Mesothelial cell of epicardium (in vitro differentiated cells): ENCODE measurements at places on chromosomes 5 and 9. TPM values are rescaled to one million over a fixed set of nuclear protein-coding genes. Genes with fewer than 3 reads are reported as not detected.

TAF11L5 gene
- not detected in 3 replicates for total RNA-seq

ZNF883 gene
- 8.6 to 11.5 TPM (median 11.2 TPM) in 3 replicates for total RNA-seq

DNA sequence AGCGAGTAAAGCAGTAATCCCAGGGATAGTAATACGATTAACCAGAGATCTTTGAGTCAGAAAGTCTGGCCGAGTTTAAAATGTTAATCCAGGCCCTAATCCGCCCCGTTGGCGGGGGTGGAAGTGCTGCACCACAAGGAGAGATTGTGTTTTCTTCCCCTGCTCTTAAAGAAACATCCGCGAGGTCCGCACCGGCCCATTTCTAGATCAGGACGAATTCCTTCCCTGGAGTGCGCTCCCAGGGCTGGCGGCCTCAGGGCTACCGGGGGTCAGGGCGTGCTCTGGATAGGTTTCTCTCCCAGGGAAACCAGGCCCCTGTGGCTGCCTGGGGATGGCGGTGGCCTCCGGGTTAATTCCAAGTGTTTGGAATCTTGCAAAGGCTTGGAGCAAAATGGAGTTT lies 9.3 kb upstream of the NEUROG1 start:
- peaks cover 98% of the 10 kb centered on the region for H3K27me3 ChIP-seq
- H3K4me3 ChIP-seq, result peak overlapping the region; percentile 63
- H3K36me3 ChIP-seq, result no peaks in the 10 kb centered on the region
- no peak for DNase-seq

DNA sequence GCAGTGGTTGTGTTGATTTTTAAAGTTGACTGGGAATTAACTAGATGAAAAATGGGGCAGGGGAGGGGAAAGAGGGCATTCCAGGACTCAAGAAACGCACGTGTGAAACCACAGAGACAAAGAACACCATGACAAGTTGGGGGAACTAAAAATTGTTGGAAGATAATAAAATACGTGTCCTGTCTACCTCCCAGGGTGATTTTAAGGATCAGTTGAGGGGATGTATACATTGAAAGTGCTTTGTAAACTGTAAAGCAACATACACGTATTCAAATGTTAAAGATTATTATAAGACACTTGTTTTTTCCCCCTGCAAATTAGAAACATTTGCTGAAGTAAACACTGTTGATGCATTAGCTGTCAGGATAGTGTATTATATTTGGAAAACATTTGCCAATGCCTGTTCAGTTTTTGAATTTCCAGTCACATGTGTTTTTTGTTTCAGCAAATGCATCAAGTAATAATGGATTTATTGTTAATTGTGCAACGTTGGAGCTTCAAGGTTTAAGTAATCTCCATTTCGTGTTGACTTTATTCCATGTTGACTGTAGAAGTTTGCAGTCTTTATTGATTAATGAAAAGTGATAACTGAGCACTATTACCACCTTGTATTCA lies 412.7 kb downstream of the ACTL7B start:
- H3K36me3 ChIP-seq, result no peaks in the 10 kb centered on the region
- H3K4me3 ChIP-seq, result no peak overlapping the region
- H3K4me1 ChIP-seq, result peaks cover 34% of the 10 kb centered on the region
- no peak for DNase-seq
- H3K27ac ChIP-seq, result no peak overlapping the region
- no peaks in the 10 kb centered on the region for H3K27me3 ChIP-seq

DNA sequence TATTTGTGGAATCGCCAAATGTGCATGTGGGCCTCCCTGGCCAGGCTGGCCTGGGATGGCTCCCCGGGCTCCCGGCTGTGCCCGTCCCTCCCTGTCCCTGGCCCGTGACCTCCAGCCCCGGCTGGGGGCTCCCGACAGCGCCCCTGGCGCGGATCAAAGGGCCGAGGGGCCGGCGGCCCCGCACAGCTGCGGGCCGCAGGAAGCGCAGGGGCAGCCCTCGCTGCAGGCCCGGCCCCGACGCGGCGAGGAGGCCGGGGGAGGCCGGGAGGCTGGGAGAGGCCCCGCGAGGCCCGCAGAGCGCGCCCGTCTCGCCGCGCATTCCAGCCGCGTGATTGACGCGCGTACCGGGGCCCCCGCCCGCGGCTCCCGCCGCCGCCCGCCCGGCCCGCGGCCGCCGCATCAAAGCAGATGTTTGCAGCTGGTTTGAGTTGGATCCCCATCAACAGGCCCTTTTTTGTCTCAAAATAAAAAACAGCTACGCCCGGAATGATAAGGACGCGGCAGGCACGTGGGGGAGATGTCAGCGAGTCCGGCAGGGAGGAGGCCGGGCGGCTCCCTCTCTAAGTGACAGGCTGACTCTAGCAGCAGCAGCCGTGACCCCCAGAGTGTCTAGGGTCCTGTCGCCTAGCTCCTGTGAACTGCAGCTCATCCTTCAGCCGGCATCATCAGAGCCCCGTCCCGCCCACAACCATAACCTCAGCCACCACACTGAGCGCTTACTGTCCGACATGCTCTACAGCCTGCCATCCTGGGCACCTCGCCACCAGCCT lies 69.4 kb downstream of the LMX1B start:
- peak overlapping the region; percentile 22 for H3K4me3 ChIP-seq
- H3K4me1 ChIP-seq, result peaks cover 4% of the 10 kb centered on the region
- no peaks in the 10 kb centered on the region for H3K36me3 ChIP-seq
- H3K27ac ChIP-seq, result no peak overlapping the region
- no peak for DNase-seq
- H3K27me3 ChIP-seq, result peaks cover 91% of the 10 kb centered on the region

GRCh38 chr5:133219296-133219695 lies 167.5 kb downstream of the HSPA4 start:
- no peak overlapping the region for H3K27ac ChIP-seq
- no peak overlapping the region for H3K4me3 ChIP-seq
- no peaks in the 10 kb centered on the region for H3K27me3 ChIP-seq
- no peak for DNase-seq
- H3K36me3 ChIP-seq, result peaks cover 6% of the 10 kb centered on the region

- peaks cover 8% of the 10 kb centered on the region for H3K36me3 ChIP-seq
- no peak for DNase-seq
These were observed 20.7 kb downstream of the ZNF462 start for GRCh38 chr9:106883626-106884190.

- no peaks in the 10 kb centered on the region for H3K36me3 ChIP-seq
- no peaks in the 10 kb centered on the region for H3K27me3 ChIP-seq
- no peak overlapping the region for H3K27ac ChIP-seq
- no peak for DNase-seq
- H3K4me3 ChIP-seq, result no peak overlapping the region
These were observed 210.1 kb downstream of the ZNF608 start for GRCh38 chr5:124536333-124536732.

GRCh38 chr9:76996700-76997099 lies 22.8 kb upstream of the FOXB2 start:
- H3K27ac ChIP-seq, result no peak overlapping the region
- peak; percentile 61 for DNase-seq
- no peak overlapping the region for H3K4me3 ChIP-seq
- no peaks in the 10 kb centered on the region for H3K4me1 ChIP-seq
- no peaks in the 10 kb centered on the region for H3K36me3 ChIP-seq
- H3K27me3 ChIP-seq, result peaks cover 26% of the 10 kb centered on the region

- H3K36me3 ChIP-seq, result peaks cover 6% of the 10 kb centered on the region
- no peaks in the 10 kb centered on the region for H3K4me1 ChIP-seq
- no peaks in the 10 kb centered on the region for H3K27me3 ChIP-seq
- no peak overlapping the region for H3K4me3 ChIP-seq
These were observed 577.0 kb upstream of the DAB2 start for GRCh38 chr5:40001796-40002195.

DNA sequence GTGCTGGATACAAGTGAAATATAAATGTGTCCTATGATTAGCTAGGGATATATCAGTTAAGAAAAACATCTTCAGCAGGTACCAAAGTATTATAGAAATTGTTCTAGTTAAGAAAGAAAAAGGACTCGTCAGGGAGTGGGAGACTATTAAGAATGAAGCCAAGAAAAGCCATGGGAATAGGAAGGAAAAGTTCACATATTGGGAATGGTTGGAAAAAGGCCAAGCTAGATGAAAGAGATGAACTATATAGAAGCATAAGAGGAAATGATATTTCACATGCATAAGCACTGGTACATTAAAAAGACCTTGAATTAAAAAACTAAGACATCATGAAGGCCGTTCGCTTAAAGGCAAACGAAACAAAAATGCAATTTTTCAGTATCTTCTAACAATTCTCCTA lies 237.7 kb downstream of the ADAMTS6 start:
- H3K27ac ChIP-seq, result peak overlapping the region; percentile 33
- peaks cover 11% of the 10 kb centered on the region for H3K36me3 ChIP-seq
- DNase-seq, result no peak
- H3K4me3 ChIP-seq, result no peak overlapping the region

- H3K27ac ChIP-seq, result no peak overlapping the region
- H3K36me3 ChIP-seq, result no peaks in the 10 kb centered on the region
- DNase-seq, result peak; percentile 7
- H3K4me1 ChIP-seq, result peaks cover 11% of the 10 kb centered on the region
These were observed 92.7 kb downstream of the NRG2 start for GRCh38 chr5:139950436-139950835.

DNA sequence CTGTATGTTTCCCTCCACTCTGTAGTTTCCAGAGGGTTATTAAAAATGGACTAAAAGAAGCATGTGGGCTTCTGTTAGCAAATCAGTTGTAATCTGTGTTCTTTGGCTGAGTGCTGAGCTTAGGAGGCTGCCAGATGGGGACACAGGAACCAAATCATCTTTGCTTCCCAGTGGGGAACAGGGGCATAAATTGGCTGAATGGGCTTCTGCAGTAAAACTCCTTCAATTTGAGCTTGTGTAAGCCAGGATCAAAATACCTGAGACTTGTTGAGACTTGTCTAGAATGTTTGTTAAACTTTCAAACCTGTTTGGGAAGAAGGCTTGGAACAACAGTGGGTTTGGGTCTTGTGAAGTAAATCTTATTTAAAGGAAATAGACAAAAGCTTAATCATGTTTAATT lies 32.2 kb upstream of the TNFAIP8 start:
- peaks cover 45% of the 10 kb centered on the region for H3K4me1 ChIP-seq
- no peaks in the 10 kb centered on the region for H3K36me3 ChIP-seq
- no peaks in the 10 kb centered on the region for H3K27me3 ChIP-seq
- peak overlapping the region; percentile 52 for H3K27ac ChIP-seq
- no peak for DNase-seq

DNA sequence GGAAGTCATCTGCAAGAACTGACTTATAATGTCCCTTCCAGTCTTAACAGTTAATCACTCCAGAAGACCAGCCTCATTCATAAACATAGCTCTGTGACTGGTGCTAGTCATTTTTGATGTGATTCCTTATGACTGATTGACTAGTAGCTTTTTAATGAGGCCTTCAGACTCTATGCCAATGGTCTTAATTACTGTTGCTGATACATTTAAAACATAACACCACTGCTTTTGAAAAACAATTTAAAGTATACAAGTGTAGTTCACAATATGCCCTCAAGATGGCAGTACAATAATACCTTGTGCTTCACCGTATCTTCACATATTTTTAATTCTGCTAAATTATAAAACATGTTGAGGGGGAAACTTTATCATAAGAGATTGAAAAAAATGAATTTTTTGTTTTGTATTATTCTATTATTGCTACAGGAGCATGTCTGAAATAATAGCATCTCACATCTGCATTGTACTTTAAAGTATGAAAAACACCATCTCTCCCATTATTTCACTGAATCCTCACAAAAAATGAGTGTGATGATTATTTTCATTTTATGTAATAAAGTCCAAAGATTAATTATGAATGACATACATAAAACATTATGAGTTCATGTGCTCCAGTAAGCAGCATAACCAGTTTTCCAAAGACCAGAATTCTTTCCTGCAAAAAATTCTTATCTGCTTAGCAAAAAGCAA lies 55.2 kb upstream of the SHISAL2B start:
- H3K27me3 ChIP-seq, result peaks cover 4% of the 10 kb centered on the region
- H3K27ac ChIP-seq, result no peak overlapping the region
- DNase-seq, result no peak
- H3K36me3 ChIP-seq, result no peaks in the 10 kb centered on the region
- no peaks in the 10 kb centered on the region for H3K4me1 ChIP-seq
- no peak overlapping the region for H3K4me3 ChIP-seq

DNA sequence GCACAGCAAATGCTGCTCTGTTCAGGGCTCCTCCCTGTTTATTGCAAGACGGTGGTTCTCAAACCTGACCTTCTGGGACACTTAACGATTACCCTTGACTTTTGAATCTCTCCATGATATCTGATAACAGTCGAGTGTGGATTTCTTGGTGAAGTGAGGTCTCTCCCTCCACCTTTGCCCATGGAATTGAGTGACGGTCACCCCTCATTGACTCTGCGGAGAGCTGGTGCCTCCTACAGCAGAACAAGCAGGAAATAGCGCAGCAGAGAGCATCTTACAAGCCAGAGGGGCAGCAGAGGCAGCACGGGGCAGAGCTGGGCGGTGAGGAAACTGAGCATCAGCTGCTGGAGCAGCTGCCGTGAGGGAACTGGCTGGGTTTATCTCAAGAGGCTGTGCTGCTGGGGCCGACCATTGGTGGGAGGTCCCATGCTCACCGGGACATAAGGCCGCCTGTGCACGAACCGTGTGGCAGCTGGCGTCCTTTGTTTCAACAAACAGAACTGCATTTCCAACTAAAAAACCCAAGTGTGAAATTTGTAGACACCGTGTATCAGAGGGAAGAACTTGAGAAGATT lies 189.8 kb downstream of the MTRR start:
- H3K27ac ChIP-seq, result no peak overlapping the region
- DNase-seq, result no peak
- peaks cover 14% of the 10 kb centered on the region for H3K27me3 ChIP-seq
- H3K4me1 ChIP-seq, result no peaks in the 10 kb centered on the region
- H3K4me3 ChIP-seq, result no peak overlapping the region
